Right atrium auricular region (tissue), 2 donors: ENCODE measurements at places on chromosomes 2 and 18. TPM values are rescaled to one million over a fixed set of nuclear protein-coding genes. Genes with fewer than 3 reads are reported as not detected.

GRCh38 chr2:99180755-99181623, at the start of the genes MITD1 and MRPL30:
TSS of gene MITD1 (minus strand) at chr2:99181058. CDS start at chr2:99180981, 77 bp downstream.
TSS of gene MRPL30 (plus strand) at chr2:99181184. CDS start at chr2:99186204, 5,020 bp downstream.
- DNase-seq, result peak; percentile 96

Gene SAG
- not detected for total RNA-seq

- no peak for DNase-seq
Observed at GRCh38 chr2:66700677-66701066, 265.7 kb downstream of the MEIS1 start.

Gene PDE1A
- total RNA-seq, result 10.7 TPM

Gene CYP1B1
- total RNA-seq, result 92.6 TPM

DNA sequence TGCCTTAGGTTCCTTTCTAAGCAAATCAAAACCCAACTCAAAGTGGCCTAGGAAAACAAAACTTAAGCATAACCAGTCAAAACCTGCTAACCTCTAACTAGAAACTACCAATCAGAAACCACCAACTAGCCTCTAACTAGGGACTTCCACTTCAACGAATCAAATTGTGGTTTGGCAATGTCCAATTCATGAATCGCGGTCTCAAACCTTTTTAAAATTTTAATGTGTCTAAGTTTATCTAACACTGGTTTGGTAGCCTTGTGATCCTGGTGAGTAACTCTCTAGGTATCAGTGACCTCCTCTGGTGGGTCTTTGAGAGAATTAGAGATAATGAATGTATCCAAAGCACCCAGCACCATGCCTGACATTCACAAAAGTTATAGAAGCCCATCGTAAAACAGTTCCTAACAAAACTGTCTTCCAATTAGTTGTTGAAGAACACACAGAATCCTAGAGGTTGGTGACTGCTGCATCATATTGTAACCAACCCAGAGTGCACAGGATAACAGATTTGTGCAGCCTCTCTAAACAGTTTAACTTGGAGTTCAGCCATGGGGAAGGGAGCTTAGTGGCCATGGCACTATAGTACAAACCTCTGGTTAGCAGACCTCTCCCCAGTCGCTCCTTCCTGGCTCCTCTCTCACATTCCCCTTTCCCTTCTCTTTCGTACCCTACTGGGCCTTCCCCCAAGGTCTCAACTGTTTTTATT, 45.2 kb upstream of the B3GNT2 start:
- no peak for DNase-seq

DNA sequence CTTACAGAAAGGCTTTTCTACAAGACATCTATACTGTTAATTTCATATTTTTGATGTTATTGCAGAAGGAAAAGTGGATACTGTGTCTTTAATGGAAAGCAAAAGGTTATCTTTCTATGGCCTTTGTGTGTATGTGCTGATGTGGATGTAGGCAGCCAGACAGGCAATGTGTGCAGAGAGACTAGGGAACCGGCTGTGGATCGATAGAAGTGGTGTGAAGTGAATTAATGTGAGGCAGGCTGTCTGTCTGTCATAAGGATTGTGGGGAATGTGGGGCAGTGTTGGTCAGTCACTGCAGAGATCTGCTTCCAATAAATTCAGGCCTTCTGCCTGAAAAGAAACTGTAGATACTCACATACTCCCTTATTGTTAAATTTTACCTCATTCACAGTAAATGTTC, 156.7 kb downstream of the WDR7 start:
- DNase-seq, result no peak

GRCh38 chr2:61510674-61511671, 27.2 kb downstream of the XPO1 start:
- DNase-seq, result no peak

DNA sequence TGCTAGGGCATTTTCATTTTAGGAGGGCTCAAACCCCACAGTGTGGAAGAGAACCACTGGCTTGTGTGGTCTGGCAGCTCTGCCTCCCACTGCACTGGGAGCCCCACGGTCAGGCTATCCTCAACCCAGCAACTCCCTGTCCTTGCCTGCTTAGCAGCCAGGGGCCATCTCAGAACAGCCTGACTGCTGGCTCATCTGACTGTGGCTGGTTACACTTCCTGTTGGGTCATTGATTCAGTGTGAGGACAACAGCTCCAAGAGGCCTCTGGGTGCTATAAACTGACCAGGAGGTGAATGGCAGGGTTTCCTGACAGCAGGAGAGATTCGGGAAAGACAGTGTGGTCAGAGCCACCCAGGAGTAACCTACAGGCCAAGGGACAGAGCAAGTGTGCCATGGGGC, 40.1 kb downstream of the AMER3 start:
- no peak for DNase-seq
